ENCODE measurements at places on chromosomes 13 and 19.

GRCh38 chr13:73251626-73252265 lies 192.9 kb downstream of the KLF5 start:
- no peak for DNase-seq

DNA sequence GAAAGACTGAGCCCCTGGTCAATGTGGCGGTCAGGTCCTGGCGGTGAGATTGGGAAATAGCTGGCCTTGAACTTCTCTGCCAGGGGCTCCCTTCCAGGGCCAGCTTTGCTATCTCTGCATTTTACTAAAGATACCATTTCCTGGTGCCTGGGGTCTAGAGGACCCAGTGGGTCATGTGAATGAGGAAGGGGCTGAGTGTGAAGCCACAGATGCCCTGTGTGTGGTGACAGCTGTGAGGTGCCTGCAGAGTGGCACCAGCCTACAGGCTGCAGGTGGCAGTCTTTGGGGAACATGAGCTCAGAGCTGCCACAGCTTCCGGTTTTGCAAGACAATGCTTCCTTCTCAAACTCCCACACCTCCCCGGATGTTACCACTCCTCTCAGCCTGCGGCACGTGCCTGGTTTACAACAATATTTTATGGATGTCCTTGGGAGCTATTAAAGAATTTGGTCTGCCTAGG lies 5.2 kb upstream of the MLNR start:
- DNase-seq: peak; percentile 27

DNA sequence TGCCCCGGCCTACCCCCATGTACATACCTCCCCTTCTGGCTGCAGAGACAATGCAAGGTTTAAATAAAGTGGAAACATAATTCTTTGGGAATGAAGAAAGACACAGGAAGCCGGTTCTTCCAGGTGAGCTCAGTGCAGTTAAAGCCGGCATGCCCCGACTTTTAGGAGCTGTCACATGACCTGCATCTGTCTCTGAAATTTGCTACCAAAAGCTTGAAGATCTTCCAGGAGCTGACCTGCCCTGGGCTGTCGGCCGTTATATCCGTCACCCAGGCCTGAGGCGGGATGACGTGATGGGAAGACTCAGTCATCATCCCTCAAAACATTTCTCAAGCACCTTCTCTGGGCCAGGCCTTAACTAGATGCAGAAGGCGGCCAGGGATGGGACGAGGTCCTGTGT lies 10.3 kb downstream of the RAB8A start:
- DNase-seq: no peak

GRCh38 chr19:5542665-5543064 lies 25.1 kb downstream of the TINCR start:
- no peak for DNase-seq

Measured in GM06990 (cell line).